ENCODE measurements at places on chromosomes 7 and 10.

GRCh38 chr10:75466001-75466400 is 34.6 kb downstream of the LRMDA start:
- DNase-seq: no peak

GRCh38 chr10:53690524-53691240 is 918.1 kb upstream of the MBL2 start:
- DNase-seq: no peak

GRCh38 chr10:8876171-8876570 is 821.7 kb downstream of the GATA3 start:
- no peak for DNase-seq

DNA sequence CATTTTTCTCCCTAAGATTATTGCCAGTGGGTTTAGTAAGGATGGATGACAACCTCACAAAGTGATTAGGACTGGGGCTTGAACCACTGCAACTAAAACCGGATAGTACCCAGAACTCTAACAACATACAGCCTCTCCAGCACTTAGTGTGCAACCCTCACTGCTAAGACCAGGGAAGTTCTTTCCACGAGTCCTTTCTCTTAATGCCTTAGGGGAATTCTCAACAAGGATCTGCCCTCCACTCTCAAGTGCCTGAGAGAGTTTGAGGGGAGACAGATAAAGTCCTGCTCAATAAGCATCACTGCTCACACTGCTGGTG is 104.6 kb downstream of the NRP1 start:
- no peak for DNase-seq

Data from right renal cortex interstitium (tissue), 3 donors.